ENCODE measurements at places on chromosomes 3 and 15. TPM values are rescaled to one million over a fixed set of nuclear protein-coding genes. Genes with fewer than 3 reads are reported as not detected.

GRCh38 chr15:45326741-45327140 lies 51.6 kb downstream of the GATM start:
- H3K4me1 ChIP-seq: no peaks in the 10 kb centered on the region
- DNase-seq: no peak
- no peak overlapping the region for H3K27ac ChIP-seq

TNFAIP8L3 gene
- not detected for total RNA-seq

DNA sequence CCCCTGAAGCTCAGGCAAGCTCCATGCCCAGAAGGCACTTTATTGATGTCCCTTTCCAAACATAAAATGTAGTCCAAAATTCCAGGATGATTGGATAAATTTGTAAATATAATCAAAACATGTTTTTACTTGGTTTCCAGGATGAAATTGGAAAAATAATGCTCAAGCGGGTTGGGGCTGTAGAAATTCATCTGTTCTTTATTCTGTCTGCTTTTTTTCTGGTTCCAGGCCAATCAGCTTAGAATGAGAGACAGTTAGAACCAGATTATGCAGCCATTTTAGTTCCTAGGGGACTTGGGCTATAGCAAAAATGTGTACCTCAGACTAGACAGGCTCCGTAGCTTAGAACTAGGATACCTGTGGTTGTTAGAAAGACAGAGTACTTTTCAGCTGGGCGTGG lies 450.8 kb downstream of the MCTP2 start:
- no peak for DNase-seq
- H3K27ac ChIP-seq: no peak overlapping the region
- H3K27me3 ChIP-seq: peaks cover 20% of the 10 kb centered on the region
- no peak overlapping the region for H3K4me3 ChIP-seq
- no peaks in the 10 kb centered on the region for H3K36me3 ChIP-seq

GRCh38 chr3:116276675-116277074 lies 168.6 kb downstream of the LSAMP start:
- no peaks in the 10 kb centered on the region for H3K4me1 ChIP-seq
- H3K36me3 ChIP-seq: no peaks in the 10 kb centered on the region
- H3K27me3 ChIP-seq: no peaks in the 10 kb centered on the region
- no peak for DNase-seq
- no peak overlapping the region for H3K4me3 ChIP-seq

DNA sequence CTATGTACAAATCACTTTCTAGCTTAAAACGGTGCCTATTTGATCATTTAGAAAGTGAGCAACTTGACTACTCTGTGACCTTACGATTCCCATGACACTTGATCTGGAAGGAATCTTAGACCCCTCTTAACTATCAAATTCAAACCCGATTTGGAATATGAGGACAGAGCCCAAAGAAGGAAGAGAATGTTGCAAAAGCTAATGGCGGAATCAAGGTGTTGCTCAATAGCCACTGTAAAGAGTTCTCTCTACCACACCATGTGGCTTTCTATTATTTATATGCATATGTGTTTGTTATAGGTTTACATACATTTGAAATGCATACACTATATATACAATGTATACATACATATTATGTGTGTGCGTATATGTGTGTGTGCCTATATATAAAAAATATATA lies 39.9 kb downstream of the PYDC2 start:
- H3K27ac ChIP-seq: no peak overlapping the region
- no peaks in the 10 kb centered on the region for H3K27me3 ChIP-seq
- H3K4me1 ChIP-seq: no peaks in the 10 kb centered on the region
- DNase-seq: no peak

ETV5 gene
- 0.16 TPM for total RNA-seq

DNA sequence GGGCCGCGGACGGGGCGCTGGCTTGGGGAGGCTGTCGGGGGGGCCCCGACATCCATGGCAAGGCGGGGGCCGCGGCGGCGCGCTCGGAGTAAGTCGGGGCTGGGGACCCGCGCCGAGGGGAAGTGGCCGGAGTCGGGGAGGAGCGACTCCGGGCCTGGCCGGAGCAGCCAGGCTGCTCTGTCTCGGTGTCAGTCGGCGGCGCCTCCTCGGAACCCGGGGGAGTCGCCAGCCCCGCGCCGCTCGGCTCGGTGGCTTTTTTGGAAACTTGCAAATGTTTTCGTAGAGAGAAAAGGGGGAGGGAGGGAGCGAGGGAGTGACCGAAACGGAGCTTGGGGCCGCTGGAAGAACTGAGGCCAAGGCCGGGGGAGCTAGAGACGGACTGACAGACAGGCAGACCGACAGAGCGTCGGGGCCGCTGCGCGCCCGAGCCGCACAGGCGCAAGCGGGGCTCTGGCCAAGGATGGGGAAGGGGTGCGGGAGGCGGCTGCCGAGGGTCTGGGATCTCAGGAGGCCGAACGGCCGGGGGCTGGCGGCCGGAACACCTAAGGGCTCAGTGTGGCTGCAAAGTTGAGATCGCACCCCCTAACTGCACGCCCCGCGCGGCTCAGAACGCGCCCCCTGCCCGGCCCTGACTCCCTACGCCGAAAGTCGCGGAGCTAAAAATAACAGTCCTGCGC lies 5.0 kb downstream of the PTH1R start:
- H3K27me3 ChIP-seq: peaks cover 62% of the 10 kb centered on the region
- H3K36me3 ChIP-seq: no peaks in the 10 kb centered on the region
- no peaks in the 10 kb centered on the region for H3K4me1 ChIP-seq
- H3K4me3 ChIP-seq: peak overlapping the region; percentile 33

GRCh38 chr15:100353449-100353848 lies 11.7 kb upstream of the ADAMTS17 start:
- no peak overlapping the region for H3K4me3 ChIP-seq
- H3K27ac ChIP-seq: no peak overlapping the region
- H3K27me3 ChIP-seq: peaks cover 40% of the 10 kb centered on the region
- DNase-seq: no peak
- peaks cover 1% of the 10 kb centered on the region for H3K36me3 ChIP-seq
- peaks cover 6% of the 10 kb centered on the region for H3K4me1 ChIP-seq

- H3K4me3 ChIP-seq: peak overlapping the region; percentile 98
- DNase-seq: peak; percentile 63
- H3K27me3 ChIP-seq: no peaks in the 10 kb centered on the region
- peak overlapping the region; percentile 99 for H3K27ac ChIP-seq
Measured at GRCh38 chr15:65869954-65870871, 922 bp downstream of the RAB11A start.

NR2E3 gene
- not detected for total RNA-seq

GRCh38 chr15:69513450-69513960 lies 60.9 kb downstream of the RPLP1 start:
- peaks cover 1% of the 10 kb centered on the region for H3K36me3 ChIP-seq
- DNase-seq: no peak
- peaks cover 34% of the 10 kb centered on the region for H3K27me3 ChIP-seq
- no peak overlapping the region for H3K27ac ChIP-seq

GRCh38 chr3:101117980-101118379 lies 124.8 kb upstream of the ABI3BP start:
- no peak for DNase-seq
- H3K4me3 ChIP-seq: no peak overlapping the region
- peaks cover 7% of the 10 kb centered on the region for H3K27me3 ChIP-seq
- no peaks in the 10 kb centered on the region for H3K36me3 ChIP-seq
- H3K4me1 ChIP-seq: no peaks in the 10 kb centered on the region
- no peak overlapping the region for H3K27ac ChIP-seq

DNA sequence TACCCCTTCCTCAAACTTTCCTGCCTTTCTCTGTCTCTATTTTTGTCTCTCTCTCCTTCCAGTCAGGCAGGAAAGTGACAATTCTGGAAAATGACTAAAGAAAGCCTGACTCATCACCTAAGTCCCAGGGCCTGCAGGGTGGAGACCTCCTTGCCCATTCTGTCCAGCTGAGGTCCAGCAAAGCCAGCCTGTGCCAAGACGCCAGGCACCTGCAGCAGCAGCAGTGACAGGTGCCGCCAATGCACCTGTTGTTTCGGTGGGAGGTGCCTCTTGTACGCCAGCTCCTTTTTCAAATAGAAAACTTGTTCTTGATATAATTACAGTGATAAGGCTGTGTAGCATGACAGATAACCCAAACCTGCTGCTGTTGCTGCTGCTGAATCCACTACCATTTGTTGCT lies 501.3 kb downstream of the NTRK3 start:
- no peak for DNase-seq
- peaks cover 3% of the 10 kb centered on the region for H3K27me3 ChIP-seq
- H3K27ac ChIP-seq: no peak overlapping the region
- H3K36me3 ChIP-seq: no peaks in the 10 kb centered on the region
- no peaks in the 10 kb centered on the region for H3K4me1 ChIP-seq

PLA2G4D gene
- not detected for total RNA-seq

PLSCR5 gene
- total RNA-seq: not detected

FLNB gene
- total RNA-seq: 13.2 TPM

- H3K27ac ChIP-seq: no peak overlapping the region
- H3K27me3 ChIP-seq: no peaks in the 10 kb centered on the region
- peaks cover 9% of the 10 kb centered on the region for H3K4me1 ChIP-seq
- H3K4me3 ChIP-seq: no peak overlapping the region
- no peak for DNase-seq
Measured at GRCh38 chr3:20194793-20195460, 8.9 kb upstream of the SGO1 start.

DNA sequence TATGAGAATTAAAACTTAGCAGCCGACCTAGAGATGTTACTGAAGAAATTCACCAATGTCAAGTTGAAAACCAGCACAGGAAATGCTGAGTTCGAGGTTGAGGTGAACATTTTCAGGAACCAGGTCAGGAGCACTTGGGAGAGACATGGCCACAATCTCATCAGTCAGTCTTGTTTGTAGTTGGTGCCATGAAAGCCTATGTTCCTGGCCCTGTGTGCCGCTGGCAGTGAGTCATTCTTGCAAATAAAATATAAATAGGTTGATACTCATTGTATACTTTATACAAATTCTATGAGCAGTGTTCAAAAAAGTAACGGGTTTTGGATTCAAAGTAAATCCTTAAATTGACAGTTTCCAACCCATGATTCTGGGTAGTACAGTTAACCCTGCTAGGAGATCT lies 1.5 kb upstream of the FSIP1 start:
- peak overlapping the region; percentile 91 for H3K4me3 ChIP-seq
- H3K27ac ChIP-seq: peak overlapping the region; percentile 77
- no peak for DNase-seq
- H3K27me3 ChIP-seq: no peaks in the 10 kb centered on the region

GRCh38 chr3:111695636-111696117 lies 100.5 kb upstream of the ZBED2 start:
- peaks cover 15% of the 10 kb centered on the region for H3K36me3 ChIP-seq
- peak; percentile 58 for DNase-seq
- H3K27me3 ChIP-seq: no peaks in the 10 kb centered on the region
- peak overlapping the region; percentile 28 for H3K4me3 ChIP-seq

- no peak overlapping the region for H3K27ac ChIP-seq
- no peak for DNase-seq
- peaks cover 45% of the 10 kb centered on the region for H3K4me1 ChIP-seq
- no peaks in the 10 kb centered on the region for H3K36me3 ChIP-seq
- no peak overlapping the region for H3K4me3 ChIP-seq
Measured at GRCh38 chr15:74378848-74379247, 11.4 kb upstream of the CYP11A1 start.

- peaks cover 46% of the 10 kb centered on the region for H3K27me3 ChIP-seq
- H3K36me3 ChIP-seq: no peaks in the 10 kb centered on the region
- DNase-seq: no peak
Measured at GRCh38 chr3:14889205-14889604, 58.2 kb upstream of the NR2C2 start.

DNA sequence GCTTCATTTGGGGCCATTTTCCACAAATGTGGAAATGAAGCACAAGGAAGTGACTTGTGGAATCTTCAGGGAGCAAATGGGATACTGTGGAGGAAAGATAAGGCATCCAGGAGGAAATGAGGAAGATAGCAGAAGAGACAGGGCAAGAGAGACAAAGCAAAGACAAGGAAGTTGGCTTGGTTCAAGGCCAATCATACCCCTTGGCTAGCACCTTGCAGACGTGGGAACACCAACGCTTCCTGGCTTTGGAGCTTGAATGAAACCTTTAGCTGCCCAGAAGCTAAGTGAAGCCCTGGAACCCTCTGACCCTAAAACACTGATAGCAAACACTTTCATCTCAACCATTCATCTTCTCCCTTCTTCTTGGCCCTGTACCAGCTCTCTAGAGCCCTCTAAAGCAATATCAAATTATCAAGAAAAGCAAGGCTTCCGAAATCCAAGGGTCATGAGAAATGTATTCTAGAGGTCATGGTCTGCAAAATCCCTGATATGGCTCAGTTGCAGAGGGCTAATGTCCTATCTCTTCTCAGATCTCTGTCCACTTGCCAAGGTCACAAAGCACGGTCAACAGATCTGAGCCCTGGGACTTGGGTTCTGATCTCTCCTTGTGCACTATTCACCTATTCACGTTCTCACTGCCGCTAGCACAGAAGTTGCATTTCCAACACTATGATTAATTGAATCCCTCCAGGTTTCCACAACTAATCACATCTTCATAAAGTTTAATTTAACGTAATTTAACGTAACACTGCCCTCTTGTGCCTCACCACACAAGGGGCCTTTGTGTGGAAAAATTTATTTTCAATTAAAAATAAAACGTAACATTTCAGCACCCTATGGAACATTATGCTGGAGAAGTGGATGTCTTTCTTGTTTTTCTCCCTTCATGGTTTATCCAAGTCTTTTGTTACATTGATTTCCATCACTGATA lies 557.6 kb upstream of the ADAMTS9 start:
- no peak overlapping the region for H3K27ac ChIP-seq
- no peak overlapping the region for H3K4me3 ChIP-seq
- no peaks in the 10 kb centered on the region for H3K36me3 ChIP-seq
- H3K4me1 ChIP-seq: no peaks in the 10 kb centered on the region
- no peak for DNase-seq

DNA sequence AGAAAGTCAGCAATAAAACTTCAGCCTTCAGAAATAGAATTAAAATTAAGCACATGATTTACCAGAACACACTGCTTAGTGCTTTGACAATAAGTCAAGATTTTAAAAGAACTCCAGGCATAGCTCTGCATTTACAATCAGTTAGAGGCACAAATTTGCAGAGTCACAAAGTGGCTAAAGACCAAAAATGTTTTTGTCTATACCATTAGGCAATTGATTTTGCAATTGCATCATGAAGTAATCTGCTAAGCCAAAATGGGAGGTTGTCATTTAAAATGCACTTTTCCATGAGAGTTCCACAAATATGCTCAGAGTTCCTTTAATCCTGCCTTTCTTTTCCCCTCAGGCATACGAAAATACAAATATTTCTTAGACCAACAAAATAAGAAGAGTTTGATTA lies 10.1 kb upstream of the DCP1A start:
- peaks cover 9% of the 10 kb centered on the region for H3K4me1 ChIP-seq
- H3K4me3 ChIP-seq: no peak overlapping the region
- DNase-seq: no peak

DNA sequence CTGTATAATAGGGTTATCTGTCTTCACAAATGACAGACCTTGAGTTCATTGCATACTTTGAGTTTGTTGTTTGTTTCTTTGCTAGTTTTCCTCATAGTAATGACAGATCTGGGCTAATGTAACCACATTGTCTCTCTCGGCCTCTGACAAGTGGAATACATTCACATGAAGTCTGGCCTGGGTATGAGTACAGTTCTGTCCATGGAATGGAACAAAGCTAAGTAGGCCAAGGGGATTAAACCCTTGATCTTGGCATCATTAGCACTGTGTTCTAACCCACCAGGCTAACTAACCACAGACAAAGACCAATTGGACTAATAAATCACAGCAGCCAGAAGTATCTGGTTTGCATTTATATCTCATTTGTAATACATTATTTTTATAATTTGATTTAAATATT lies 7.6 kb upstream of the VGLL3 start:
- H3K4me1 ChIP-seq: no peaks in the 10 kb centered on the region
- no peak overlapping the region for H3K27ac ChIP-seq
- H3K36me3 ChIP-seq: no peaks in the 10 kb centered on the region
- no peak for DNase-seq

- peaks cover 25% of the 10 kb centered on the region for H3K4me1 ChIP-seq
- H3K27me3 ChIP-seq: no peaks in the 10 kb centered on the region
- DNase-seq: no peak
- no peak overlapping the region for H3K27ac ChIP-seq
Measured at GRCh38 chr15:38708672-38709180, 144.1 kb upstream of the RASGRP1 start.
